Stimulated activated CD8-positive, alpha-beta memory T cell treated with anti-CD3 and anti-CD28 coated beads, Interleukin-7, amount 100 ng/mL, for 1 hour (primary cell): ENCODE measurements at places on chromosomes 7 and 10.

GRCh38 chr10:130227883-130228282 is 91.7 kb downstream of the GLRX3 start:
- DNase-seq, result no peak

DNA sequence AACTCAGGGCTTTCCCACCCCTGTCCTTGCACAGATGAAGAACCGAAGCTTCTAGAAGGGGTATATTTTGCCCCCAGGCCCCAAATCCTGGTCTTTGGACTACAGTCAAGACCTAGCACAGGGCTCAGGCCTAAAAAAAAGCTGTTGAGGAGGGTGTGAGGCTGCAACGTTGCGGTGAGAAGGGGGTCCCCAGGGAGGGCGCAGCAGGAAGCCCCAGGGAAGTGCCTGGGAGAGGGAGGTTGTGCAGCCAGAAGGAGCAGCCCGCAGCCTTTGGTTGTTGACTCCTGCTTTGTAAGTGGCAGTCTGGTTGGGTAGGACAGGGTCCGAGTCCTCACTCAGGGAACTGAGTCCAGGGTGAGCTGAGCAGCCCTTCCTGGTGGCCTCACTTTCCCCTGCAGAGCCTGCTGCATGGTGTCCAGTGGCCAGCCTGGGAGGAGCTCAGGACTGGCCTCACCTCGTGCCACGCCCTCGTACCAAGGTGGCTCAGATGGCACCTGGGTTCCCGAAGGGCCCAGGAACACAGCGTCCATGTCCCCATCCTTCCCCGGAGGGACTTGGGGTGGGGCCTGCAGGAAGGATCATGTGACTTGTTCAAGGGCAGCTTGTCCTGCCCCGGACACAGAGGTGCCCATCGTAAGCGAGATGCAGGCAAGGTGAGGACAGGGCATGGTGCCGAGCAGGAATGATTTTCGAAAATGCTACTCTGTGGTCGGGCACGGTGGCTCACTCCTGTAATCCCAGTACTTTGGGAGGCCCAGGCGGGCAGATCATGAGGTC is 166.4 kb upstream of the TNRC18 start:
- DNase-seq, result no peak

DNA sequence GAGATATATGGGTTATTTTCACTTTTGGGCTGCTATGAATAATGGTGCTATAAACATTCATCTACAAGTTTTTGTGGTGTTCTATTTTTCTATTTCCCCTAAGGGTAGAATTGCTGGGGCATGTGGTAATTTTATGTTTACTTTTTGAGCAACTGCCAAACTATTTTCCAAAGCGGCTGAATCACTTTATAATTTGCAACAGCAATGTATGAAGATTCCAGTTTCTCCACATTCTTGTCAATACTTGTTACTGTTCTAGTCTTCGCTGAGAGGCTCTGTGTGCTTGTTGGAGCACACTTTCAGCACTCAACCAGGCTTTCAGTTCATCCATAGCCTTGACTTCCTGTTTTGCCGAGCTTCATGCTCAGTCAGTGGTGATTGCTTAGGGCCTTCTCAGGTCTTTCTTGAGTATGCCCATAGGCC is 39.0 kb downstream of the ADK start:
- DNase-seq, result no peak

- no peak for DNase-seq
These were observed 57.8 kb upstream of the LANCL2 start for GRCh38 chr7:55307123-55307916.

- no peak for DNase-seq
These were observed 150.9 kb downstream of the ANK3 start for GRCh38 chr10:60238759-60239100.

- no peak for DNase-seq
These were observed 27.5 kb downstream of the ADD3 start for GRCh38 chr10:110035070-110035921.

GRCh38 chr10:123507298-123507697 is 158.9 kb upstream of the GPR26 start:
- DNase-seq, result no peak

- DNase-seq, result no peak
These were observed 44.2 kb upstream of the AQP1 start for GRCh38 chr7:30867483-30867882.
